Stimulated activated CD8-positive, alpha-beta memory T cell treated with anti-CD3 and anti-CD28 coated beads, Interleukin-4, amount 100 ng/mL, for 48 hours (primary cell): ENCODE measurements at places on chromosomes 16 and 17.
A peak's percentile ranks its signal among the peaks of the same experiment; 100 is the strongest.

DNA sequence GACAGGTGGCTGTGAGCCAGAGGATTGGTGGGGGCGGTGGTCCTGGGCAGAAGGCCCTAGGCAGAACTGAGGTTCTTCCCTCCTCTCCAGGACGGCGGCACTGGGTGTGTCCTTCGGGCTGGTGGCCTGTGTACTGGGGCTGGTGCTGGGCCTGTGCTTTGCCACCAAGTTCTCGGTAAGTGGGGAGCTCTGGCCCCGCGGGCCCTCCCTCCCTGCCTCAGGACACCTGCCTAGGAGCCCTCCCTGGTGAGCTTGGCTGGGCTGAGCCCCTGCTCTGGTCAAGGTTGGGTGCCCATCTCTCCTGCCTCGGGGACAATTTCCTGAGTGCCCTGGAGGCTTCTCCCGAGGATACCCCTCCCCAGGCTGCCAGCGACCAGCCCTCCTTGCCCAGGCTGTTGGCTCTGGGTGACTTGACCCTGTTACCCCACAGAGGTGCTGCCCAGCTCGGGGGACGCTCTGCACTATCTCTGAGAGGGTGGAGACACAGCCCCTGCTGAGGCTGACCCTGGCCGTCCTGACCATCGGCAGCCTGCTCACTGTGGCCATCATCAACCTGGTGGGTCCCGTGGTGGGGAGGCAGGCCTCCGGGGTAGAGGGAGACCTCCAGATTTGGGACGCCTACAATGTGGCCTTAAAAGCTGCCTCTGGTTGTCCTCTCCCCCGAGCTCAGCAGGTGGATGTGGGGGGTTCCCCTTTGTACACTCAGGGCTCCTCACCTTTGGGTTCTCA lies 42.0 kb downstream of the ADCY7 start:
- peak; percentile 21 for DNase-seq

- no peak for DNase-seq
Observed at GRCh38 chr16:85445064-85445778, 167.9 kb upstream of the GSE1 start.

DNA sequence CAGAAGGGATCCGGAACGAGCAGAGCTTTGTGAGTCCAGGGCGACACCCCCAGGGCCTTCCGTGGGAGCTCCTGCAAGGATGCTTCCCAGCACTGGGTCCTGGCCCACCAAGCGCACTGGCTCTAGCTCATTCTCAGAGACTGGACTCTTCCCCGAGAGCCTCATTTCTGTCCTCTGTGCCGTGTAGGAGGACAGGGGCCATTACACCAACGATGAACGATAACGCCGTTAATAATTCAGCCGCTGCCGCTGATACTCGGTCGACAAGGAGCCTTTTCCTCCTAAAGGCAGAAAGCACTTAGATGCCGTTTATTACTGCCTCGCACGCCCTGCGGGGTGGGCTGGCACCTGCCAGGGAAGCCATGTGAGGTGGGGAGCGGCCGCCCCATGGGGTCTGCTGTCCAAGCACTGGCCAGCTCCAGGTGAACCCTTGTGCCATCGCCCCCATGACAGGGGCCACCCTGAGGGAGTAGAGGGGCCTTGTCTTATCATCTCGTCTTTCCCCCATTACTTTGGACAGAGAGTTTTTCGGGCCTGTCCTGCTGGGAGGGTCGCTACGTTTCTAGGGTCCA lies 33.5 kb downstream of the TBC1D16 start:
- no peak for DNase-seq

DNA sequence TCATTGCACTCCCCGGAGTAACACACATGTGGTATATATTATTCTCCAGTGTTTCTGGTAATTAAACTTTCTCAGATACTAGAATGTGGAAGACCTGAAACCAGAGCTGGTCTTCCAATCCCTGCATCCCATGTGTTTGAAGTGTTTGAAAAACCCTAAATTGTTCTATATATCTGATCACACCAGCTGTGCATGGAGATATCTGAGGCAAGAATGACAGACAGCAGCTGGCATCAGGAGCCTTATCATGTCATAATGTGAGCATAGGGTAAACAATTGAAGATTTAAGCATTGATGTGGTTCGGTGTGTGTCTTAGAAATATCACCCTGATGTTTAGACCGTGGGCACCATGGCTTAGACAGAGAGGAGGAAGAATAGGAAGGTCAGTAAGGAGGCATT lies 251.0 kb downstream of the CDH11 start:
- DNase-seq, result no peak

- DNase-seq, result peak; percentile 34
Observed at GRCh38 chr16:72172105-72173034, at the start of gene PMFBP1. PMFBP1 (minus strand) TSS chr16:72172155; CDS start chr16:72171208, 947 bp downstream.

GRCh38 chr16:78645657-78646056 lies 546.2 kb downstream of the WWOX start:
- DNase-seq, result no peak

DNA sequence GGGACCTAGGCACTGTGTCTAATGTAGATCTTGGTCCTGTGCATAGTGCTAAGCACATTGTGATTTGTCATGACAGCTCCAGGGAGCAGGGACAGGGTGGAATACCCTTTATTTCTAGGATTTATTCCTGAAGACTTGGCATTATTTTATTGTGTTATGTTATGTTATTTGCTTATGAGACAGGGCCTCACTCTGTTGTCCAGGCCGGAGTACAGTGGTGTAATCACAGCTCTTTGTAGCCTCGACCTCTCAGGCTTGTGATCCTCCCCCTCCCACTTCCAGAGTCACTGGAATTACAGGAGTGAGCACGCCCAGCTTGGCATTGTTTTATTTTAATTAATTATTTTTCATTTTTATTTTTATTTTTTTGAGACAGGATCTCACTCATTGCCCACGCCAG lies 40.5 kb upstream of the USP7 start:
- DNase-seq, result no peak

DNA sequence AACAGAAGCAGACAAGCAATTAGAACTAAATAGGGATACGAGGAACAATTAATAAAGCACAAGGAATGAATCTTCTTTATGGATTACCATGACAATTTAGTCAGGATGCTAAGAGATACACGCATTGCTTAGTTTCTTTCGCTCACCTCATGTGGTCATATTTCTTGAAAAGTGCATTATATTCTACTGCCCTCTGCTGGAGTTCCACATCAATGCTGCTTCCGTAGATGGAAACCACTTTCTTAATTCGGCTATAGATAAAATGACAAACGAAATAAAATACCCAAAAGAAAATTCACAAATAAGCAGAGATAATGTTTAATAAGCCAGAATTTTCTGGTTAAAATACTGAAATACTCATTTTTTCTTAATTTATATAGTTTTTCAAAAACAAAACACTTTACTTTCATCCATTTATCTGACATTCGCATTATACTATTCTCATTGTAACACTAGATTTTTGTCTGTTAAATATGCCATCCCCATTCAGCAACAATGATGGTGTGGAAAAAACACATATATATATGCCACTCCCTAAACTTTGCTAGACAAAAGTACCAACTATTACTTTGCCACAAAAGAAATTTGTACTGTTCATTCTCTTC lies 22.0 kb upstream of the PHLPP2 start:
- no peak for DNase-seq

- peak; percentile 76 for DNase-seq
Observed at GRCh38 chr17:36089888-36090836, at the start of gene CCL3. CCL3 (minus strand) TSS chr17:36090143; CDS start chr17:36090058, 85 bp downstream.

- peak; percentile 73 for DNase-seq
Observed at GRCh38 chr16:19167710-19168370, at the start of gene SYT17. SYT17 (plus strand) TSS chr16:19168240; CDS start chr16:19168647, 407 bp downstream.

DNA sequence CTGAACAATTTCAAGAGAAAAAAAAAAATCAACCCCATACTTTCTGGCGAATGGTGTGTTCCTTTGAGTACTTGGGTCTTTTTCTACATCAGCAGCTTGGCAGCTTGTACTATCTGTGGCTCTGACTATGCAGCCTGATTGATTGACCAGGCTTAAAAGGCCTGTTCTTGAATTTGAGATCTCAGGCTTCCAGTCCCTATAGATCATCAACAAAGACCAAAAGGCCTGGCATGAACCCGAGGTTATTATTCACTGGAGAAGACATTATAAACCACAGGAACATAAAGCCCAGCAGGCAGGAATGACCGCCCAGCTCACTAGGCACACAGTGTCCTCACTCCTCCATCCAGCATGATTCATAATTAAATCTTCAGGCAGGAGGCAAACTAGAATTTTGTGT lies 32.1 kb upstream of the CDH3 start:
- DNase-seq, result no peak

DNA sequence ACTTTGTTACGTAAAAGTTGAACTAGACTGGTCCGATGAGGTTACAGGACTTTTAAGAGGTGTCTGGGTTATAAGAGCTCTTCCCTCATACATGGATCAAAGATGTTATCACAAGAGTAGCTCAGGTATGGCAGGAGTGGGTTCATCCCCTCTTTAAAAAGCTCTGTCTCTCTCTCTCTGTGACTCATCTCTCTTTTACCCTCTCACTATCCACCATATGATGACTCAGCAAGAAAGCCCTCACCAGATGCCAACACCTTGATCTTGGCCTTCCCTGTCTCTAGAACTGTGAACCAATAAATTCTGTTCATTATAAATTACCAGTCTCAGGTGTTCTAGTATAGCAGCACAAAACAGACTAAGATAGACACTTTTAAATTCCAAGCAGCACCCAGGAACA lies 1.9 kb upstream of the CLEC19A start:
- DNase-seq, result no peak

GRCh38 chr16:84761448-84762368 lies 58.1 kb upstream of the CRISPLD2 start:
- no peak for DNase-seq

- no peak for DNase-seq
Observed at GRCh38 chr17:14746822-14747602, 446.1 kb downstream of the HS3ST3B1 start.

DNA sequence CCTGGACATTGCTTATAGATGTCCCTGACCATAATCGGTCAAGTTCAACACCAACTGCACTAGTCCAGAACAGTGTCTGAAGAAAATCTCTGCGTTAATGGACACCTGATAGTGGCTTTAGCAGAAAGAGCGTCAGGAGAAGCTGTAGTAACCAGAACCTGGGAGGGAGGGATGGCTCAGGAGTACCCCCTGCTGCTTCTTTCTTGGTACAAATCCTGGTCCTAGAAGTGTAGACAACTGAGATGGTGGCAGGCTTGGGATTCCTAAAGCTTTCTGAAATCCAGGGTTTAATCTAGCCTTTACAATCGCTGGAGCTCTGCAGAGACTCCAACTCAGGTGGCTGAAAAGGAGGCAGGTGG lies 5.4 kb downstream of the MAP3K14 start:
- no peak for DNase-seq

- peak; percentile 85 for DNase-seq
Observed at GRCh38 chr17:45948881-45949624, 50.0 kb upstream of the STH start.

- peak; percentile 49 for DNase-seq
Observed at GRCh38 chr16:23869052-23869451, 33.3 kb downstream of the PRKCB start.

DNA sequence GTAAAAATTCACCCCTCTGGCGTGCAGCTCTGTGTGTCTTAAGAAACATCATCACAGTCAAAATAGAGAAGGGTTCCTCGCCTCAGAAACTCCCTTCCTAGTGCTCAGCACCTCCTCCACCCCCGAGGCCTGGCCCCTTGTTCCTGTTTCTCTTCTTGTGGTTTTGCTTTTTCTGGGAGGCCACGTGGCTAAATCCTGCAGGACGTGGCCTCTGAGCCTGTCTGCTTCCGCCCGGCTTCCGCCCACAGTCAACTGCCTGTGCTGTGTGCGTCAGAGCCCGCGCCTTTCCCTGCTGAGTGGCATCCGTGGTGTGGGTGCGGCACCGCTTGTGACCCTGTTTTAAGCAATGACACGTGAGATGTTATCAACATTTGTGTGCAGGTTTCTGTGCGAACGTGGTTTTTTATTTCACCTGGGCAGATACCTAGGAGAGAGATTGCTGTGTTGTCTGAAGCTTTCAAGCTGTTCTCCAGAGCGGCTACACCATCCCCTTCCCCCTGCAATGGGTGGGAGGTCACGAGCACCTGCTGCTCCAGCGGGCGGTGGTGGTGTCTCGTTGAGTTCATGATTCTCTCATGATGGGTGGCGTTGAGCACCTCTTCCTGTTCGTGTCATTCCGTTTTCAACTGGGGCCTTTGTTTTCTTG lies 21.7 kb downstream of the ACSF3 start:
- peak; percentile 85 for DNase-seq

- no peak for DNase-seq
Observed at GRCh38 chr16:21161211-21161610, 2.7 kb downstream of the LDAF1 start.

DNA sequence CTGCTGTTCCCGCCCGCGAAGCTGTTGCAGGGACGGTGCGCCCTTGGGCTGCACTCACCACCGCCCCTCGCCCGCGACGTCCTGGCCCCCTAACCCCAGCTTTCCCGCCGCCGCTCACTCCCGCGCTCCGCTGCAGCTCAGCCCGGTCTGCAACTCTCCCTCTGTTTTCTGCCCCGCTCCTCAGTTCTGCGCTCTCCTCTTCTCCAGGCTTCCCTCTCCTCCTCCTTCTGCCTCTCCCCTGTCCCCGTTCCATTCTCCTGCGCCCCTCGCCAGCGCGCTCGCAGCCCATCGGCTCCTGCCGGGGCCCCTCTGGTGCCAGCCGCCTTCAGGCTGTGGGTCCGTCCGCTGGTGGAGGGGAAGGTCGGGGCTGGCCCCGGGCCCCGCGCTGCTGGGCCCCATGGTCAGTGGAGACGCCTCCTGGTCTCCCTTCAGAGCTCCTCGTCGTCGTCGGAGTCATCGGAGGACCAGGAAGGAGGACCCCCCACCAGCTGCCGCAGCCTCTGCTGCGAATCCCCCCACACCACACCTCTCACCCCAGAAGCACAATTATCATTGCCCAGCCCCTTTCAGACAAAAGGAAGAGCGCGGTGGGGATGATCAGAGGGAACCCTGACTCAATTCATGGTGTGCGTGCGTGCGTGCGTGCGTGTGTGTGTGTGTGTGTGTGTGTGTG lies 223.2 kb upstream of the FOXF1 start:
- no peak for DNase-seq

DNA sequence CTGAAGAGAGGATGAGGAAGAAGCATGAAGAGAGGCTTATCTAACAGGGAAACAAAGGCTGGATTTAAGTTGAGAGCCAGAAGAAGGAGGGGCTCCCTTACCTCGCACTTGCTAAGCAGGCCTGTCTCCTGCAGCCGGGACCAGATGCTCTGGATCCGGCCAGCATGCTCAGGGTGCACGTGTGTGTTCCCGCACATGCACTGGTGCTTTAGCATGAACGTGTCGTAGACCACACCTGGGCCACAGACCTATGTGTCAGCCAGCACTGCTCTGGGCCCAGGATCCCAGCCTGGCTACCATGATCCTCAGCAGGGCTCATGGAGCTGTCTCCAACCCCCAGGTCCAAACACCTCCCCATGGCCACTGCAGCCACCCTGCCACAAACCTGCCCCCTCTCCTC lies 14.4 kb downstream of the G6PC3 start:
- no peak for DNase-seq
